SK-N-SH (cell line): ENCODE measurements at places on chromosomes 16 and 17.
A peak's percentile ranks its signal among the peaks of the same experiment; 100 is the strongest.

GRCh38 chr16:10256784-10257641 is 74.8 kb upstream of the GRIN2A start:
- DNase-seq = peak; percentile 86

DNA sequence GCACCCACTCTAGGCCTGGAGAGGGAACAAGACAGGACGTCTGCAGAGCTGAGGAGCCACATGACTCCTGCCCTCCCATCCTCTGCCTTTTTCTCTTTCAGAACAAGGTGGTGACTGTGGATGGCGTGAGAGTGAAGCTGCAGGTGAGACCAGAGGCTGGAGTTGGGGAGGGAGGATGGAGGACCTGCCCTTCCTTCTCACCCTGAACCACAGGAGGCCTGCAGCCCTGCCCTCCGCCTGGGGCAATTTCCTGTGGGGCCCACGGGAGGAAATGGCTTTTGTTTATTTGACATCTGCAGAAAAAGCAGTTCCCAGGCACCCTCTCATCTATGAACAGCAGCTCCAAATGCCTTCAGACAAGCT is 5.1 kb downstream of the RAB37 start:
- no peak for DNase-seq

DNA sequence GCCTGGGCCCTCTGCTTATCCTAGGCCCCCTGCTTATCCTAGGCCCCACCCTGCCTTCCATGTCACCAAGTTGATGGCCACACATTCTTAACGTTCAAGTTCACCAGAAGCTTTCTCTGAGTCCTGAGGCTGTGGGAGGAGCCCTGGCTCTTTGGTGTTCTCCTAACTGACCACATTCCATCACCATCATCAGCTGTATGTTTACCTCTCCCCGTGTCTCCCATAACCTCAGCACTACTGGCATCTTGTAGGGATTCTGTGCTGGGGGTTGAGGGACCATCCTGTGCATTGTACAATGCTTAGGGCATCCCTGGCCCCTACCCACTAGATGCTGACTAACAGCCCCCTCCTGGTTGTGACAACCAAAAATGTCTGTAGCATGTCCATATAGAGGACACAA is 99.3 kb downstream of the NDE1 start:
- no peak for DNase-seq

- no peak for DNase-seq
Observed at GRCh38 chr16:52528393-52529065, 18.4 kb downstream of the TOX3 start.

DNA sequence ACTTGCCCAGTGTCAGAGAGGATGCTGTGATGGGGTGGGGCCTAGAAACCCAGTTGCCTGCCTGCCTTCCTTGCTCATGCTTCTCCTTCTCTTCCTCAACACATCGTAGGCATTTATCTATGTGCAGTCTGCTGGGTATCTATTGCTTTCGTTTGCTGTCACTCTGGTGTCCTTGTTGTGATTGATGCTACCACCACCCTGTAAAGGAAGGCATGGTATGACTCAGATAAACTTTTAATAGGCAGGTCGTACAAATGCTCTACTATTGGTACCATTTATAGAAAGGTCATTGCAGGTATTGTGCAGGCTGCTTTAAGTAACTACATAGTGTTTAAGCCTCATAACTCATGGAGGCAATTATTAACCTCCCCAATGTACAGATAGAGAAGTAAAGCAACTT is 368.9 kb downstream of the UTP18 start:
- DNase-seq = no peak

GRCh38 chr16:89051521-89052166 is 42.0 kb upstream of the ACSF3 start:
- peak; percentile 71 for DNase-seq

DNA sequence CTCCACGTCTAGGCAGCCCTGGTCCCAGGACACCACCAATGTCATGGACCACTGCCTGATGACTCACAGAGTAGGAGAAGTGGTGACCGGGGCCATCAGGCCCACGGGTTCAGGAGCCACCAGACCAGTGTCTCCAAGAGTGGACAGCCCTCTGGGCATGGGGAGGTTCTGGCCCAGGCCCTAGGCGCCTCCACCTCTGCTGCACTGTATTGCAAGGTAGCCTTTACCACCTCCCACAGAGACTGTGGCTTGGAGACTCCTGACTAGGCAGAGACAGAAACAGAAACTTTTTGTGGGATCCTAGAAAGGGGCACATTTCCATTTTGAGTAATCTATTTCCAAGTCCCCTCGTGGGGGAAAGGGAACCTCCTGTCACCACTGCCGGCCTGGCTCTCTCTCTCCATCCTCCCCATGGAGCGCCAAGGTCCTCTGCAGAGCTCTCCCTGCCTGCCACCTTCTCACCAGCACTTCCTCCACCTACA is 2.9 kb downstream of the CDIP1 start:
- no peak for DNase-seq

DNA sequence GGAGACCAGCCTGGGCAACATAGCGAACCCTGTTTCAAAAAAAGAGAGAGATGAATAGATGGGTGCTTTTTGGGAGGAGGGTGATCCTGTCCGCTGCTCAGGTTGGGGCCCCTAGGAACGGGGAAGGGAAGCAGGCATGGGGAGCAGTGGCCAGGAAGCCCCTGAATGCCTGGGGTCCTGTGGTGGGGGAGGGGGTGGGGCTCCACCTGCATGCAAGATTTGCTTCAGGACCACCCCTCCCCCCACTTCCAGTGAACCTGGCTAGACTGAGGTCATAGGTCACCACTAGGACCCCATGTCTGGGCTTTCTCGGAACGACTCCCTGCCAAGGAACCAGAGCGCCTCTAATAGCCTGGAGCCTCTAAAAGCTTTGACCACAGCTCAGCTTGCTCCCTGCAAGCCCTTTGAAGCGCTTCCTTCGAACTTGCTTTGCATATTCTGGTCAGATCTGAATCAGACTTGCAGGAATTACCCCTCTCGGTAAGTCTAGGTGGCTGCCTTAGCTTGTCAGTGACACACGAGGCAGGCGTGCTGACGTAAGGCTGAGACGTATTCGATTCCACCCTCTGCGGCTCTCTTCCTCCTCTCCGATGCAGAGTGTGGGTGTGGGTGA is 3.7 kb downstream of the SOCS3 start:
- no peak for DNase-seq

- peak; percentile 54 for DNase-seq
Observed at GRCh38 chr17:82297280-82297713, 20.1 kb downstream of the CD7 start.

DNA sequence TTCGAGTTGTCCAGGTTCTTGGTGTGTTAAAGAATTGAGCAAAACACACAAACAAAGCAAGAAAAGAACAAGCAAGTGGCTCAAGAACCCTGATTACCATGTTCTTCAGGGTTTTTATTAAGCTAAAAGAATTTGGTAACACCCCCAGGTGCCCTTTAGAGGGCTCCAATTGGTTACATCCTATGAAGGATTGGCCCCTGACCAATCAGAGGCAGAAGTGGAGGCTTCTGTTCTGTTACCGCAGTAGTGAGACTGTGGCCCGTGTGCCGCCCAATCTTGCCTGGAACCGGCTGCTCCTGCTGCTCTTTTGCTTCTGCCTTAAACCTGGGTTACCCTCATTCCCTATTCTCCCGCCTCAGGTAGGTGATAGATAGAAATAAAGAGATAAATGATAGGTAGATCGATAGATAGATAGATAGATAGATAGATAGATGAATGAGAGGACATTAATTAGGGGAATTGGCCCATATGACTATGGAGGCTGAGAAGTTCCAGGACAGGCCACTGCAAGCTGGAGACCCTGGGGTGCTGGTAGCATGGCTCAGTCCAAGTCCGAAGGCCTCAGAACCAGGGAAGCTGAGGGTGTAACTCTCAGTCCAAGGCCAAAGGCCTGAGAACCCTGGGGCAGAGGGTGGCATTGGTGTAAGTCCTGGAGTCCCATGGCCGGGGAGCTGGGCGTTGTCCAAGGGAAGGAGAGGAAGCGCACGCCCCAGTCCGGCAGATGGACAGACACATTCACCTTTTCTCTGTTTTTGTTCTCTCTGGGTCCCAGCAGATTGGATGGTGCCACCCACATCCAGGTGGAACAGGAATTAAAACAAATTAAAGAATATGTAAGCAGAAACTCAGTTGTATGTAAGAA is 3.5 kb upstream of the CA5A start:
- no peak for DNase-seq

DNA sequence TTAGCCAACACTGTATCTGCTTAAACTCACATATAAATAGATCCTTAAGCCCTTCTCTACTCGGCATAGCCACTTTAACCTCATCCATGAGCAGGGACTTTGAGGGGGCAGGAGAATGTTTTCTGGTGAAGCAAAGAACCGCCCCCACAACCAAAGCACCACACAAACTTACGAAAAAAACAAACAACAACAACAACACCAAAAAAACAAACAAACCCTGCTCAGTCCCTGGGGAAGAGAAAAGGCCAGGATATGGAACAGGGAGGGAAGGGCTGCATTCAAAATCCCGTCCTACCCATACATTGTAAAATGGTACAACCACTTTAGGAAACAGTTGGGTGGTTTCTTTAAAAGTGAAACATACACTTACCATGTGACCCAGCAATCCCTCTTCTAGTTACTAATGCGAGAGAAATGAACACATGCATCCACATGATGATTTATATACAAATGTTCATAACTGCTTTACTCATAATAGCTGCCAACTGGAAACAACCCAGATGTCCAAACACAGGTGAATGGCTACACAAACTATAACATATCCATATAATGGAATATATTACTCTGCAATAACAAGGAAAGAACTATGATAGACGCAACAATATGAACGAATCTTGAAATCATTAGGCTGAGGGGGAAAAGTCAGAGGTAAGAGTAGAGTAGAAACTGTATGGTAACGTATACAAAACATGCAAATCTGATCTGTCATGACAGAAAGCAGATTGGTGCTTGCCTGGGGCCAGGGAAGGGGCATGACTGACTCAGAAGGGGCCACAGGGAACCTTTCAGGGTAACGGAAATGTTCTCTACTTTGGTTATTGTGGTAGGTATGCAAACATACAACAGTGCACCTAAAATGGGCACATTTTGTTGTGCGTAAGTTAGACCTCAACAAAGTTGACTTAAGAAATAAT is 37.7 kb upstream of the TOB1 start:
- DNase-seq = no peak

DNA sequence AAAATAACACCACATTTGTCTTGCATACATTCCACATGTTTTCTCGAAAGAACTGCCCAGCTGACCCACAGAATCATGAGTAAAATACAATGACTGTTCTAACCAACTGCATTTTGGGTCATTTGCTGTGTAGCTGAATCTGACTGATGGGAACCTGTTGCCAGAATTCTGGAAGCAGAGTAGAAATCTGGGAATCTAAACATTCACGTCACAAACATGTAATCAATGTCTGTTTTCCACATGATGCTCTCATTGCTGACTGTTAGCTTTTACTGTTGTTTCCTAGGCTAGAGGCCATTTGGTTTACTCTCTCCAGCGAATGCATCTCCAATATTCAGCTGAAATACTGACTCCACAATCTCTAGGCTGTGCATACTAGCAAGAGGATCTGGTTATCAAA is 710.1 kb downstream of the KCNJ2 start:
- DNase-seq = no peak

DNA sequence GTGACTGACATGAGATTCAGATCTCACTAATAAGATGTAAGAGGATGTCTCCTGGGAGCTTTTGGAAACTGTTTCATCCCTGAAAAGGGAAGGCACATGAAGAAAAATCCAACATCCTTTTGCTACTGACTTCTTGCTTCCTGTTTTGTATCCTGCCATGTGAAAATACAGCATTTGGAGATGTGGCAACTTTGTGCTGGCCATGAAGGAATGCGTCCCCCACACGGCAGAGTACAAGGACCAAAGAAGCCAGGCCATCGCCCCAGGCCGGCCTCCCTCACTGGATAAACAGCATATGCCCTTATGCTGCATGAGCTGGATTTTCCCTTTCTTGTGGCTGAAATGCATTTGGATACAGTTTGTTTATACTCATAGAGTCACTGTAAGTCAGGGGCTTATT is 5.5 kb upstream of the HASPIN start:
- no peak for DNase-seq

GRCh38 chr17:49028271-49028670 is 31.1 kb downstream of the IGF2BP1 start:
- DNase-seq = no peak

DNA sequence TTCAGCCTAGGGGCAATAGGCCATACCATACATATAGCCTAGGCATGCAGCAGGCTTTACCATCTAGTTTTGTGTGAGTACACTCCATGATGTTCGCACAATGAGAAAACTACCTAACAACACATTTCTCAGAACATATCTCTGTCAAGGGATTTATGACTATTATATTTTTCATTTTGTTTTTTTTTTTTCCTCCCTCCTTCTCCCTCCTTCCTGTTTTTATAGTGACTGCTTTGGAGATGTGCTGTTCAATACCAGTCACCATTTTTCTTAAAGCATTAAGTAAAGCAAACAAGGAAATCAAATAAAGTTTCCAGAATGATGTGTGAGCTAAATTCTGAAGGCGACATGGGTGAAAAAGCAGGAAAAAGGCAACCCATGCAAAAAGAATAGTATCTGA is 194.6 kb downstream of the STX8 start:
- DNase-seq = no peak

GRCh38 chr17:6667516-6667915 is 16.0 kb downstream of the C17orf100 start:
- DNase-seq = no peak

GRCh38 chr17:45052052-45052772 is 780 bp upstream of the DCAKD start:
- DNase-seq = peak; percentile 65

GRCh38 chr16:12440228-12440530 is 363.5 kb downstream of the CPPED1 start:
- no peak for DNase-seq

DNA sequence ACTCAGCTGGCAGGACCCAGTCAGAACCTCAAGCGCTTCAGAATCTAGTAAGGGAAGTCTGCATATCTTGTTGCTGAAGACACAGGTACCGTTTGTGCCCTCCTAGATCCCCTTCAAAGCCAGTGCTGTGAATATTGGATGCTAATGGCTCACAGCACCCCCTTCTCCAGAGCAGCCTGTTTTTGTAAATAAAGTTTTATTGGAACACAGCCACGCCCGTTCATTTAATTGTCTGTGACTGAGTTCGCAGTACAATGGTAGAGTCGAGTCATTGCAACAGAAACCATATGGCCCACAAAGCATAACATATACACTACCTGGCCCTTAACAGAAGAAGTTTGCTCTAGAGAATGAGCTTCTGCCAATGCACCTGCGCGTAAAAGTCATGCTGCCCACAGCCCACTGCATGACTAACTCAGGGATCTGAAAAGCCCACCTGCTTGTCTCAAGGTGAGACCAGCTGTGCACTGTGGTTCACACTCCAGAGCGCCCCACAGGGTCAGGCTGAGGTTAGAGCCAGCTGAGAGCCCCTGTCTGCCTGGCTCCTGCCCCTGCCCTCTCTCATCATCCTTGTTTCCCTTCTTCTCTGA is 48.8 kb downstream of the AIPL1 start:
- no peak for DNase-seq

- DNase-seq = no peak
Observed at GRCh38 chr16:25988084-25988483, 296.3 kb downstream of the HS3ST4 start.
